ENCODE measurements at places on chromosomes 13 and 19. TPM values are rescaled to one million over a fixed set of nuclear protein-coding genes. Genes with fewer than 3 reads are reported as not detected.

DNA sequence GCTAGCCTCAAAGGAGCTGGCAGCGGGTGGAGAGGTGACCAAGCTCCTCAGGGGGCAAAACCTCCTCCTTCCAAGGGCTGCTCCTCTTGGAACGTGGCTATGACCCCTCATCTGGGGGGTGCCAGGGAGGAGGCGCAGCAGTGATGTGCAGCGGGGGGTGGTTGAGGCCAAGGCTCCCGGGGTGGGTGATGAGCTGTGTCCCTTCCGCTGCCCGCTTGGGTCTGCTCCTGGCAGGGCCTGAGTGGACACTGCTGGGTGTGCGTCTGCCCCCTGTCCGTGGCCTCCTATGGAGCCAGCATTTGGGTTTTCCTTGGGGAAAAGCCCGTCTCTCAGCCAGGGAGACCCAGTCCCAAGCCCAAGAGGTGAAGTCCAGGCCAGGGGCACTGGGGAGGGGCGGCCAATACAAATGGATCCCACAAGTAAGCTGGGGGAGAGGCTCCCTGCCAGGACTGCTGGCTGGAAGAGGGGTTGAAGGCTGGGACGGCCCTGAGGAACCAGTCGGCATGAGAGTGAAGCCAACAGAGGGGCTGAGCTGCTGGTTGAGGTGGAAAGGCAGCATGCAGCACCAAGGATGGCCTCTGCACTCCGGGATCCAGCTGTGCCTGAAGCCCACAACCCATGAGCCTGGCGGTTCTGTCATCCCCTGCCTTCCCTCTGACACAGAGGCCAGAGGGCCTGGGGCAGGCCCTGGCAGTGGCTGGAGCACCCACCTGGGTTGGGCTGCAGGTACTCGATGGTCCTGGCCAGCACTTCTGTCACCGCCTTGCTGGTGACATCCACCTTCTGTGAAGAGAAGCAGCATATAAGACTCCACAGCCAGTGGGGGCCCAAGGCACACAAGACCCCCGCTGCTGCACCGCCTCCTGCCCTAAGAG, 22.7 kb downstream of the MPND start:
- DNase-seq = no peak

DNA sequence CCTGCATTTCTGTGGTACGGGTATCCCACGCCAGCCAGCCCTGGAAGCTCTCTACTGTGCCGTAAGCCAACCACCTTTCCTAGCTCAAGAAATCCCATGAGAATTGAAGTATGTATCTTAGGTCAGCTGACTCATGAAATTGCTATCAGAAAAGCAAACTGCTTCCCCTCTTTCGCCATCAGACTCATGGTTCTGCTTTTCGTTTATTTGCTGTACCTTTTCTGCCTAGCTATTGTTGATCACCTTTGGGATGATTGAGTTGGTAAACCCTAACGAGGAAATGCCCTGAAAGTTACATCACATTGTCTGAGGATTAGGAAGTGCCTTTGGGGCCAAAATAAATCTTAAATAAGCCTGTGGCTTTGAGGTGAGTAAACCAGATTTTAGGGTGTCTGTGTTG, at the start of gene ADGRE3:
Gene ADGRE3, minus strand, starts transcription at position 81 of the 400 bp plus-strand sequence. Its CDS starts 74 bp downstream, at position 7.
- no peak for DNase-seq

The BRME1 gene
- total RNA-seq = 1.8 TPM

DNA sequence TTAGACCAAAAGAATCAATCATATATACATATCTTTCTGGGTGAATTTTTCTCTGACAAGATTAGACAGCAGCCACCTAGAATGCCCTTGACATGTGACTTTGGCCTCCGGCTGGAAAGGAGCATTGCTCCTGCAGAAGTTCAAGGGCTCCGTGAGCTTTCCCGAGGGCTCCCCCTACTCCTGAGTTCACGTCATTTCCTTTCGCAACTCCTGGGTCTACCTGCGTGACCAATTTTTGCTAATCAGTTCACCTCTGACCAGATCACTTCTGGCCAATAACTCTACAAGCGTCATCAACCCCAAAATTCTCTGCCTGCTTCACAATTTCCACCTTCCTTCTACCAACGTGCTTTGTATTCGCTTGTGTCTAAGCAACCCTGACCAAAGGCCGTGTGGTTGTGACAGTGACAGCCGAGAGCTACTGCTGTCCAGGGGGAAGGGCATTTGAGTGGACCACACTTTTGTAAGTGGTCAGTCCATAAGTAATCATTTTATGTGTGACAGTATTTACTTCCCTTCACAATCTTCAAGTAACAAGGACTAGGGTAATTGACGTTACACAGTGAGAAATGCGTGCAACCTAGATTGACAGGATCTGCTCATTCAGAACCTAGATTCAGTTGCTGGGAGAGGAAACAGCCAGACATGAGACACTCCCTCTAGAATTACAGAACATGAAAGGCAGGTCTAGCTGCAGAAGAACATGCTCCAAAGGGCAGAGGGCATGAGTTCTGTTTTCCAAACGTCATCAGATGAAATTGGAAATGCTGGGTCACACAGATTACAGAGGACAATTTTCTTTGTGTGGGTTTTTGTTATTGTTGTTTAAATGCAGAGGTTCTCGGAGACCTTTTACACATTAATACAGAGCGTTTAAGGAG, 145.9 kb upstream of the SPACA7 start:
- DNase-seq = no peak

- DNase-seq = no peak
Measured at GRCh38 chr13:36074659-36075058, 56.5 kb downstream of the DCLK1 start.

GRCh38 chr19:48714759-48715675, 4.5 kb downstream of the MAMSTR start:
- peak; percentile 24 for DNase-seq

The GRIK5 gene
- total RNA-seq = 16.2 TPM

The ZNF264 gene
- 52.3 TPM for total RNA-seq

DNA sequence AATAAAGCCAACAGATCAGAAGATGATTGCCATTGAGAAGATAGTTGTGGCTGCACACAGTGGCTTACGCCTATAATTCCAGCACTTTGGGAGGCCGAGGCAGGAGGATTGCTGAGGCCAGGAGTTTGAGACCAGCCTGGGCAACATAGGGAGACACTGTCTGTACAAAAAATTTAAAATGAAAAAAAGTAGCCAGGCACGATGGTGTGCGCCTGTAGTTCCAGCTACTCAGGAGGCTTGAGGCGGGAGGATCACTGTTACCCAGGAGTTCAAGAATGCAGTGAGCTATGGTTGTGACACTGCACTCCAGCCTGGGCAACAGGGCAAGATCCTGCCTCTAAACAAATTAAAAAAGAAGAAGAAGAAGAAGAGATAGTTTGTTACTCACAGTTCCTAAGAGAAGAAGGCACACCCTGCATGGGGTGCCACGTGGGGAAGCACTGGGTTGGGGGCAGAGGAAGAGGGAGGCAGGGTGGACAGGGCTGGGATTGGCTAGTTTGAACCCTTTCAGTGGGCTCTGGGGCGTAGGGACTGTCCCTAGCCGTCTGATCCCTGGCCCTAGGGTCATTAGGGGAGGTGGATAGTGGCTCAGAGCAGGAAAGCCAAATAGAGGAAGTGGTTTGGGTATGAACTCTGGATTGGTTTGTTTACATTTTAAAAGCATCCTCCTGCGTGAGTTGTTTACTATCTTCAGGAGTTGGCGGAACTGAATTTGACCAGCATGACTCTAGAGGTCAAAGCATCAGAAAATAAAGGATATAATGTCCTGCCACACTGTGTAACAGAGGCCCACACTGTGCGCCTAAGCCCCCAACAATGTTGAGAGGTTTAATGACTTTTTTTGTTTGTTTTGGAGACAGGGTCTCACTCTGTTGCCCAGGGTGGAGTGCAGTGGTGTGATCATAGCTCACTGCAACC, 60.5 kb upstream of the MEDAG start:
- DNase-seq = no peak

The PALM3 gene
- total RNA-seq = 19.4 TPM

DNA sequence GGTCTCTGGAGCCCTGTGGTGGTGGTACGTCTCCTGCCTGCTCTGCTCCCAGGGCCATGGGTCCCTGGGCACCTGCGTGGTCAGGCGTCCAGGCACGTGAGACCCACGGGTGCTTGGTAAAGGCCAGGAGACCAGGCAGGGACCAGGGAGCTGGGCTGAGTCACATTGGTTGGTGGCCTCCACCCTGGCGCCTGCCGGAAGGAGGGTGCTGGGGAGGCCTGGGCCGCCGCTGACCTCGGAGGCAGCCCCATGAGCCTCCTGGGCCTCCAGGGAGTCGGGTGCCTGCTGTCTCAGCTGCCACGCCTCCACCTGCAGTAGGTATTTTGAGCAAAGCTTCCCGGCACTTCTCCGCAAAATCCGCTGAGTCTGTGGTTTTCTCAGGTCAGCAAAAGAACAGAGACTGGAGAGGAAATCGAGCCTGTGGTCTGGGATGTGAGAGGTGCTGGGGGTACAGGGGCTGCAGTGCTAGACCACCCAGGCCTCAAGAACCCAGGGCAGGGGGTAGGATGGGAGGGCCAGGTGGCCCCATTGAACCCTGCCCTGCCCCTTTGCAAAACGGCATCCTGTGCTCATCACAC, 3.6 kb upstream of the PLK5 start:
- DNase-seq = no peak

The OR4F17 gene
- total RNA-seq = 0.35 TPM

GRCh38 chr13:104984296-104984818, 1551.1 kb downstream of the EFNB2 start:
- no peak for DNase-seq

DNA sequence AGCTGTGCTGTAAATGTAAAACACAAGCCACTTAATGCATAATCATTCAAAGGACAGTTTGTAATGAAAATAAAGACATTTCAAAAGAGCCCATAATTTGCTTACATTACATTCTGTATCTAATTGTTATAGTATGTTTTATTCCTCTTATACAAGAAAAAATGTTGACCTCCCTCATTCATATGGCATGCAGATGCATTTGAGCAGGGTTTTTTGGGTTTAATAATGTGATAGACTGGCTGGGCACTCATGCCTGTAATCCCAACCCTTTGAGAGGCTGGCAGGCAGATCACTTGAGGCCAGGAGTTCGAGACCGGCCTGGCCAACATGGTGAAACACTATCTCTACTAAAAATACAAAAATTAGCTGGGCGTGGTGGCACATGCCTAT, 11.6 kb upstream of the ARL11 start:
- no peak for DNase-seq

The HTR2A gene
- 1.0 TPM for total RNA-seq

DNA sequence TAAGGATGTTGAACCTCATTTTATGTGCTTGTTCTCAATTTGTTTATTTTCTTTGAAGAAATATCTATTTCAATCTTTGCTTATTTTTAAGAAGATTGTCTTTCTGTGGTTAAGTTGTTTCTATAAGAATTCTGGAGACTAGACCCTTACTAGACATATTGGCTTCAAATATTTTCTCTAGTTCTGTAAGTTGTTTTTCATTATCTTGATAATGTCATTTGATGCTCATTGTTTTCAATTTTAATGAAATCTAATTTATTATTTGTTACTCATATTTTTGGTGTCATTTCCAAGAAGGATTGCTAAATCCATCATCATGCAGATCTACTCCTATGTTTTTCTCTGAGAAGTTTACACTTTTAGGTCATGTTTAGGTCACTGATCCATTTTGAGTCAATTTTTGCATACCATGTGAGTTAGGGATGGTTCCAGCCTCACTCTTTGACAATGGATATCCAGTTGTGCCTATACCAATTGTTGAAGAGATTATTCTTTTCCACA, 874.8 kb upstream of the SLITRK6 start:
- no peak for DNase-seq
